ENCODE measurements at places on chromosomes 4 and X. TPM values are rescaled to one million over a fixed set of nuclear protein-coding genes. Genes with fewer than 3 reads are reported as not detected.

The PPAT gene
- total RNA-seq = 7.7 TPM

The SRPK3 gene
- total RNA-seq = not detected

The CXorf58 gene
- total RNA-seq = not detected

DNA sequence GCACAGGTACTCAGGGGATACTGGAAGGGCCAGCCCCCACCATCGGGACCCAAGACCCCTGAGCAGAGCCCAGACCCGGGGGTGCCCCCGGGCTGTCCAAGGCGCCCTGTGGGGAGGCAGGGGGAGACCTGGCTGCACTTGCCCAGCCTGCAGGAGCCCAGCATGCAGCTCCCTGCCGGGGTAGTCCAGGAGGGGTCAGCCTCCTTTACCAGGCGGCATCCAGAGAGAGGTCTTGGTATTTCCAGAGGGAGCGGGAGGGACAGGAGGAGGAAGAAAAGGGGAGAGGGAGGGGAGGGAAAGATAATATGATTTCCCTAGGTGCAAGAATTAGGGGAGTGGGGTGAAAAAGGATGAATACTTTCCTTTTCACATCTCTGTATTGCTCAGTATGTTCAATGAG, 97.5 kb downstream of the ABLIM2 start:
- DNase-seq = no peak

GRCh38 chr4:153934688-153935017, 145.8 kb upstream of the SFRP2 start:
- no peak for DNase-seq

DNA sequence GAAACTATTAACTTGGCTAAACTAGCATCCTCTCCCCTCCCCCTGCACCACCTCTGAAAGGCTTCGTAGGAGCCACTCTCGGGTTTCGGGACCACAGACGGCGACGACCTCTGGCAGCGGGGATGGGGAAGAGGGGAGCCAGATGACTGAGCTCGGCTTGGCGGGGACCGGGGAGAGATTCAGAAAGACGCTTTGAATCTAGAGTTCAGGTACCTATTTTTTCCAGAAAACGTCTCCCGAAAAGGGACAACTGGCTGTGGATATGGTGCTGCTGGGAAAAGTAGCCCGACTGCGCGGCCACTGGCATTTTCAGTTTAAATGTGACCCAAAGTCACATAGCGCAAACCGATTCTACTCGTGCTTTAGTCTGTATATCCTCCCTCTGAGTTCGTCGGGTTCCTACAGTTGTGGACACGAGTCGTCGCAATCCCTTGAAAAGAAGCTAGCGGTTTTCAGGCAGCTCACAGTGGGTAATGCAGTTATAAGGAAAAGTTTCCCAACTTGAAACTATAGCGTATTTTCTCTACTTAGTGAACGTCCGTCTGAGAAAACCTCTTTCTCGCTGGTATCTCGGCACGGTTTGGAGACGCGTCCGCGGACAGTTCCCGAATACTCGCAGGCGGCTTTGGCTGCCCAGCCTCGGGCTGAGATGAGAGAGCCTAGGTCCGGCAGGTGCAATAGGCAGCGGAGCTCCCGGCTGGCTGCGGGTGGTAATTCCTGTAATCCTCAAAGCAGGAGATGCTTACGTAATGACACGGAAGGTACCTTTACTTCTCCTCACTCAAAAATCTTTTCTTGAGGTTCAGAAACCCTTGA, 1.3 kb downstream of the PARM1 start:
- DNase-seq = peak; percentile 9

DNA sequence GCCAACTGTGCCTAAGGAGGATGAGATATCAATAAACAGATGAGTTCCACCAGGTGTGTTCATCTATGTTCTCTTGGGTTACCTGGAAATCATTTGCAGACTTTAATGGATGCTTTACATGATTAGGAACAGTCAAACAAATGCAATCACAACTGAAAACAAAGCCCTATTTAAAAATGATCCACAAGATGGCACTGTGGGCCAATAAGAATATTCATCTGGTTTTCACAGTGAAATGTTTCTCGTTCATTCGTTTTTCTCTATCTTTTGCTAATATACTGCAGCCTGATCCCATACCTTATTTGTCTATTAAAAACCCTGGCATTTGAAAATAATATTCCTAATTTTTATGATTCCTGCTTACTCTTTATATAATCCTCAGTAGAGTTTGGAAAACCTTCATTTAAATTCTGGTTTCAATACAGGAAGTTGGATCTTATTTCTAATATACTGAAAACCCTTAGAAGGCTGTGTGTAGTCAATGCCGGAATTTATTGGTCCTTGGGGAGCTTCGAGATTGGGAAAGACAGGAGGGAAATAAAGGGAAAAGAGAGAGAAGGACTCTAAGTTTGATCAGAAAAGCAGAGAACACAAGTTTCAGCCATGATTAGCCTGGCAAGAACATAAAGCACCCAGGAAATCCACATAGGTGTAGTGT, 63.8 kb upstream of the TAPT1 start:
- DNase-seq = peak; percentile 48

GRCh38 chrX:133389975-133390374, 25.3 kb downstream of the GPC4 start:
- DNase-seq = no peak

Data from glomerular endothelial cell (primary cell).